Bronchial epithelial cell (primary cell): ENCODE measurements at places on chromosomes 1 and 21. TPM values are rescaled to one million over a fixed set of nuclear protein-coding genes. Genes with fewer than 3 reads are reported as not detected.

AMPD1 gene
- total RNA-seq, result 0.13 TPM in 1 of 2 replicates, not detected in the other

SPRR2B gene
- not detected in 2 replicates for total RNA-seq

VWA5B1 gene
- not detected in 2 replicates for total RNA-seq

KCNC4 gene
- total RNA-seq, result 0.51 and 0.53 TPM in 2 replicates

EDARADD gene
- total RNA-seq, result 2.6 and 3.5 TPM in 2 replicates

CLCA1 gene
- total RNA-seq, result 0.26 TPM in 1 of 2 replicates, not detected in the other

RGSL1 gene
- total RNA-seq, result not detected in 2 replicates

DNA sequence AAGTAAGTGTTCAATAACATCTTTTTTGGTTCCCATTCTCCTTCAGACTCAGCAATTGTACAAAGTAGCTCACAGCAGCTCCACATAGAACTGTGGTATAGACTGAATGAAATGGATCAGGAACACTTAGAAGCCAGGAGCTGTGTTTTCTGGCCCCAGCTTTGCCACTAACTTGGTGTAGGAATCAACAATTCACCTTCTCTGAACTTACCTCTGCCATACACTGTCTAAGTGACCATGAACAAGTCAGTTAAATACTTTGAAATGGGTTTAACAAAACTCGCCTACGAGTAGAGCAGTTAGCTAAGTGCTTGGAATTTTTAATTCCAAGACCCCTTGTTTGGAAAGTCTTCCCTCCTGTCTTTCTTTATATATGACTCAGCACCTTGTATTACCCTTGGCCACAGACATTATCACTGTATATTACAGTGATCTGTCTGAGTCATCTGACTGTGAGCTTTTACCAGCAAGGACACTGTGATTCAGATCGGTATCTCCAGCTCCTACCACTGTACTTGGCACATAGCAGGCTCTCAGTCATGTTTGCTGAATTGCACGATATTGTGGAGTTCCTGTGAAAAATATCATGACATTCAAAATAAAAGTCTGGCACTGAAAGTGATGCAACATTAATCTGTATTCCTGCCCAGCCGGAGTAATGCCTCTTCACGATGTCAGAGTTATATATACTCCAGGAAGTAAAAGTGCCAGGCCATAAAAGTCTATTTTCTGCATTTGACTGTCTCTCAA is 101.7 kb upstream of the BEND5 start:
- DNase-seq, result peak; percentile 98

DNA sequence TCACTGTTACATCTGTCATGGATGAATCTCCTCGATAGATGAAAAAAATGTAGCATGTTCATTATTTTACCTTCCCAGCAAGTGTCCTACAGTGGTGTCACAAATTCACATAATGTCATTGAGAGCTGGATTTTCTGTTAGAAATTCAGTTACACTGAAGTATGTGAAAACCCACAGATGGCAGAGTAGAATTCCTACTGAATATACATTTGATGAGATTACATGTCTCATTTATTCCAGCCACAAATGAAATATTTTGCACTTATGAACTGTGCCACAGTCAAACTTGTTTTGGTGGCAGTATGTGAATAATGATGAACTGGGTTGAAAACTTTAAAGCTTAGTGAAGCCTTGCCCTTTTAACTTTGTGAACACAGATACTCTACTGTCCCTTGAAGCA is 301.9 kb upstream of the DPYD start:
- DNase-seq, result no peak

DNA sequence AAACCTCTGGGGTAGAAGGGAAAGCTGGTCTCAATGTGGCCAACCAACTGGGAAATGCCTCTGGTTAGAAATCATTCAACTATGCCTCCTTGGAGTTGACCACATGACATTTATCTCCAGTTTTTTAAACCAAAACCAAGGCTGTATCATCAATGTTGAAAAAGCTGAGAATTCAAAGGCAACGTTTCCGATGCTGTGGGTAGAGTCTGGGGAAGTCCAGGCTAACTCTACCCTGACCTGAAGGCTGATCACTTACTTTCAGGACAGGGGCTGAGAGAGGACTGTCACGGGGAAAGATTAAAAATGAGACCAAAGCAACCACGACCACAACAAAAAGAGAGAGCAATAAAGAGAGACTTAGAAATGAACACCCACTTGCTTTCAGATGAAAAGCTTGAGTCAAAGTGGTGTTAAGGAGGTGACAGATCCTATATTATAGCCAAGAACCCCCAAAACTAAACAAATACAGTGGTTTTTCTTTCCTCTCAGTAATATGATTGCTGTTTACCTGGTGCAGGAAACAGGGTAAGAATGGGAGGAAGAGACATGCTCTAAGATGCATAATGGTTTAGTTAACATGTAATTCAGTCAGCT is 90.8 kb upstream of the TNFSF4 start:
- no peak for DNase-seq

- DNase-seq, result no peak
Measured at GRCh38 chr1:45820788-45821187, 17.4 kb downstream of the MAST2 start.

DNA sequence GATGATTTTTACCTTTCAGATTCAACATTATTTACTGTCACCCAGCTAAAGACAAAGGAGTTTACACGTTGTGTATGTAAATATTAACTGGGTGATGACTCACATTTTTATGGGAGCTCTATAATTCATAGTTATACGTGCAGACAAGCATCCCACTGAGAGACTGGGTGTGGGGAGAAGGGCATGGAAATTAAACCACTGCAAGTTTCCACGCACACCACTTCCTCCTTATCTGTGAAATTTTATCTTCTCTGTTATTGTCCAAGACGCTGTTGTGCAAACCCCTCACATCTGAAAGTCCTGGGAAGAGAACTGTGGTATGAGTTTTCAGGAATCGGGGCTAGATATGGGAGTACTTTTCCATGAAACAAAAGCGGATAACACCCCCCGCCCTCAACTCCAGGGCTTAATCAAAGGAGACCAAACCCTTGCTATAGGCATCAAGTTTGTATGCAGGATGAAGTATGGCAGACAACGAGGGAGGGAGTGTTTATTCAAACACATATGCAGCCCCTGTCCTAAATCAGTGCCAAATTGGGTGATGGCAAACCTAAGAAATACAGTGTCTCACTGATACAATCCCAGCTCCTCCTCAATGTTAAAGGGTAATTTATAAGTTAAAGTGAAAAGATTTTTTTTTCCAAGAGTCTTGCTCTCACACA is 23.3 kb upstream of the DPT start:
- DNase-seq, result peak; percentile 61

DNA sequence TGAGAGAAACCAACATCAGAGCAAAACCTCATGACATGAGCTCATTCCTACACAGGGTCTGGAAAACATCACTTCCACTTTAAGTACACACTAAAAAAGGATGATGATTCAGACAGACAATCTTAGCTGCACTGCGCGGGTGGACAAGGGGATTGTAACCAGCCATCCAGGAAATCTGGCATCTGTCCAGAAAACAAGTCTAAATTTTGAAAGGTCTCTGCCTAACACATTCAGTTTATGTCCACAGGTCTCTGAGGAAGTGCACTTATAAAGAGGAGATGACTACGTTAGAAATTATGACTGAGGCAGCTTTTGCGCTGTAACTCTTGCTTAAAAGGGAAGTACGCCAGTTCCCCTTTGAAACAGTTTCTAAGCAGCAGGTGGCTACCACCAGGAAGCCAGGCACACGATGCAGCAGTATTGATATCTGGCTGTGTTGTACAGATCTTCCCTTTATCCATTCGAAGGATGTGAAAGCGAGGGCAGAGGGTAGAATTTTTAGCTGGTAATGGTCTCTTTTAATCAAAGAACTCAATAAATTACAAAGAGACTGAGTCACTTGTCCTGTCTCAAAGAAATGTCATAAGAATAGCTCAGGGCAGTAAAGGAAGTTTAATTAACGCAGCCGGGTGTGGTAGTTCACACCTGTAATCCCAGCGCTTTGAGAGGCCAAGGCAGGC is 128.0 kb downstream of the SETD4 start:
- peak; percentile 87 for DNase-seq

DNA sequence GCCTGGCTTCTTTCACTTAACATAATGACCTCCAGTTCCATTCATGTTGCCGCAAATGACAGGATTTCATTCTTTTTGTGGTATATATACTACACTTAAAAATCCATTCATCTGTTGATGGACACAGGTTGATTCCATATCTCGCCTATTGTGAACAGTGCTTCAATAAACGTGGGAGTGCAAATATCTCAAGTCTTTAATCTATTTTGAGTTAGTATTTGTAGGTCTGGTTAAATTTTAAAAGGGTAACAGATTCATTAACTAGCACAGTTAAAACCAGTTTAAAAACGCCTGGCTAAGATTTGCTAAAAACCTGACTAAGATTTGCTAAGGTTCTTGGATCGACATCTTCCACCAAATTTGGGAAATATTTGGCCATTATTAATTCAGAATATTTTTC is 45.7 kb downstream of the CRB1 start:
- DNase-seq, result no peak

GRCh38 chr1:181089017-181089675 is 646 bp downstream of the IER5 start:
- DNase-seq, result no peak

GRCh38 chr1:66932291-66932690 is 7.5 kb downstream of the MIER1 start:
- no peak for DNase-seq

DNA sequence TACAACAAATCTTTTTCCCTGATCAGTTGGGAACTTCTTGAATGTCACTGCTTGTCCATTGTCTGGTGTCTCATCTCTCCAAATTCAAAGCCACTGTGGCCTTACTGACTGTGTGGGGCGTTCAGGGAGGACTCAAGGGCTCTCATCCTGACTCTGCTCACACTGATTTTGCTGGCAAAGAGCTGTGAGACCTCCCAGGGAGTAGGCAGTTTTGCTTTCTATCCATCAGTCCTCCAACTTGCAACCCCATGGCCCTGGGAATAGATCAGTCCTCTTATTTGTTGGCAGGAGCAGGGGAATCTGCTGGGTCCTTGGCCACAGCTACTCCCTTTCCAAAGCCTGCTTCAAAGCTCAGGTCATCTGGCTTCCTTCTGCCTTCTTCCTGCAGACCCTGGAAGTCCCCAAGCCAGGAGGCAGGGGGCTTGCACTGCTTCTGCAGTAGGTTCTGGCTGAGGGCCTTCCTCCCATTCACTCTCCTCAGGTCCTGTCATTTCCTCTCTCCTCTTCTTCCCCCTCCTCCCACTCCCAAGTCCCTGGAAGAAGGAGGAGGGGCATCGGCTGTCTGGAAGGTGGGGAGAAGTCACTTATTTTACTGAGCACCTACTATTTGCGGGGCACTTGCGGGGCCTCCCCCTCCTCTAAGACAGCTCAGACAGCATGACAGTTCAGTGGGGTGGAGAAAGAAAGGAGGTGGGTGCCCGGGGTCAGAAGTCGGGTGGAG is 876 bp upstream of the NAV1 start:
- DNase-seq, result no peak

GRCh38 chr1:221824025-221824424 is 82.1 kb upstream of the DUSP10 start:
- peak; percentile 91 for DNase-seq

GRCh38 chr1:189971656-189972055 is 506.0 kb downstream of the BRINP3 start:
- no peak for DNase-seq

DNA sequence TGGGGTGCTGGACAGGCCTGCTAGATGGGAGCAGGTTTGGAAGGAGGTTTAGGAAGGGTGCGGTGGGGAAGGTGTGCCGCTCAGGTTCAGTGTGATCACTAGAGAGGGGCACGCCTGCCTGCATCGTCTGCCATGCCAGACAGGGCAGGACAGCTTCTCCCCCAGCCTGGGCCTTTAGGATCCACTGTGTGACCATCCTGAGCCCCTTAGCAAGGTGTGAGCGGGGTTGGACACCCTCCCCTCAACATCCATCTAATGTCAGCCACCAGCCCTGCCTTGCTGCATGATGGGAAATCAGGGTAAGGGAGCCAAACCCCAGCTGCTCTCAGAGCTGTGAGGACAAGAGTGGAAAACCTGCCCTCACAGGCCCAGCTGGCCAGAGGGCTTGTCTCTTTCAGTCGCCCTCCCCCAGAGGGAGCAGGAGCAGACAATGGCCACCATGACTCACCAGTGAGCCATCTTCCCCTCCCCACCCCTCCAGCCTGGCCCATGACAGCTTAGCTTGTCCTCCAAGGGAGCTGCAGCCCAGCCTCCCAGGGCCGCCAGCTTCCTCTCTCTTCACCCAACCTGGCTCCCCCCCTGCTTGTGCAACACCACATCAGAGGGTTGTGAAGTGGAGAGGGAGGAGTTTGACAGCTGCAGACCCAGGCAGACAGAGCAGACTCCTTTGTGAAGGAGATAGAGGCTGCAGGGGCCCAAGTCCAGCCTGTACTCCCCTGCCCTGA is 37.0 kb downstream of the NUAK2 start:
- DNase-seq, result peak; percentile 99

- DNase-seq, result peak; percentile 91
Measured at GRCh38 chr1:192973988-192974387, 85.2 kb downstream of the UCHL5 start.

GRCh38 chr21:46168238-46168637 is 12.9 kb upstream of the FTCD start:
- DNase-seq, result no peak

- DNase-seq, result peak; percentile 14
Measured at GRCh38 chr1:218211241-218211640, 73.9 kb upstream of the RRP15 start.

- peak; percentile 90 for DNase-seq
Measured at GRCh38 chr21:36860736-36861594, 105.5 kb downstream of the HLCS start.

DNA sequence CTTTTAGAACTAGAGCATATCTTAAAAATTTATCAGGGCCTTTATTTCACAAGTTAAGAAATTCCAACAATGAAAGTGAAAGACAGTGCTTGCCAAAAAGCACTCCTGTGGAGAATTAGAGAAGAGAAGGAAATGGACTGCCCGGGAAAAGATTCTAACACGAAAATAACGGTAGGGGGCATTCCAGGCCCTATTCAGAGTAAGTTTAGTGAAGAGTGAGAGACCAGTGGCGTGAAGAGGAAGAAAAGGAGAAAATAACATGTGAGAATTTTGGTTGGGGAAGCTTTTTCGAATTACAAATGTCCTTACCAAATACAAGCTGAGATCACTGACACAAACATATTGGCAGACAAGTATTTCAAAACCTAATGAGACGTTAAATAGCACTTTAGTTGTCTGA is 38.4 kb upstream of the RBM34 start:
- peak; percentile 18 for DNase-seq

DNA sequence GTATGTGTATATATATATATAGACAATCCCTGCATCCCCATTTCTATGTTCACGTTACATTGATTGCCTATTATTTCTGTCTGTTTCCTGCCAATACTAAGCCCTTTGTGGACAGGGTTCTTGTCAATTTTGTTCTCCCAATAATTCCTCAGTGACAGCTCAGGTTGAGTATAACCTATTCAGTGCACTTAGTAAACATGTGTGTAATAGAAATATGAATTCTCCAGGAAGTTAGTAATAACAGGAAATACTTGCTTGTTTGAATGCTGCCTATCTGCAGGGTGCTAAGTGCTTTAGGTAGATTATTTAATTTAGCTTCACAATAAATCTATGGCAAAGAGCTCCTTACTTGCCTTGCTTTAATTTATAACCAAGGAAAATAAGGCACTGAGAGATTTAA is 52.8 kb upstream of the PTGFR start:
- peak; percentile 78 for DNase-seq
